DMS79 treated with DMSO at 0.1 percent for 48 hours (cell line): ENCODE measurements at places on chromosomes 3 and 15.

DNA sequence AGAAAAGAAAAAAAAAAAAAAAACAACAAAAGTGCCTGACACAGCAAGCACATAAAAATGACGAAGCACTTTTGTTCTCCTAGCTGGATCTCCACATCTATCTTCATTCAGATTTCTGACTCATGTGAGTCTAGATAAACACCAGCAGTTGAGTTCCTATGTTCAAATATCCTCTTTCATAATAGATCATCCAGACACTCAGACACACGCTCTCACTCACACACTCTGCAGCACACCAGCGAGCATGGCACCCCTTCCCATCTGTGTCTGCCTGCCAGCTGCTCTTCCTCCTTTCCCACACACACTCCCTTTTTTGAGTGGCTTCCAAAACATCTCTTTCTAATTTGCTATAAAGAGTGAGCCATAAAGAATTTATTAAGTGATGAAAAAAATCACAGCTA, 19.8 kb upstream of the CELF6 start:
- no peak for DNase-seq

DNA sequence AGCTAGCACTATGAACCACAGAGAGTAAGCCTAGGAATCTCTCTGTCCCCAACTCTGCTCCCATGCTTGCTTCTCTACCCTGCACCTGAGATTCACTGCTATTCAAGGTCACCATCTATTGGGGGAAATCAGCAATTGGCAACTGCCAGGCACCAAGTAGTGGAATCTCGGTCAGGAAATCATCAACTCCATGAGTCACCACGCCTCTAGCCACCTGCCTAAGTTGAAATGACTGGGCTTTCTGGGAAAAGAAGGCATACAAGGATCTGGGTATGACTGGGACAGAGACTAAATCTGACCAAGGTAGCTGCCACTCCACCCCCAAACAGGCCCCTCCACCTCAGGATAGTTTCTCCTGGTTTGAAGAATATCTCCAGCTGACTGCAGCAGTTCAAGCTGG, 464.1 kb upstream of the CBLB start:
- no peak for DNase-seq

DNA sequence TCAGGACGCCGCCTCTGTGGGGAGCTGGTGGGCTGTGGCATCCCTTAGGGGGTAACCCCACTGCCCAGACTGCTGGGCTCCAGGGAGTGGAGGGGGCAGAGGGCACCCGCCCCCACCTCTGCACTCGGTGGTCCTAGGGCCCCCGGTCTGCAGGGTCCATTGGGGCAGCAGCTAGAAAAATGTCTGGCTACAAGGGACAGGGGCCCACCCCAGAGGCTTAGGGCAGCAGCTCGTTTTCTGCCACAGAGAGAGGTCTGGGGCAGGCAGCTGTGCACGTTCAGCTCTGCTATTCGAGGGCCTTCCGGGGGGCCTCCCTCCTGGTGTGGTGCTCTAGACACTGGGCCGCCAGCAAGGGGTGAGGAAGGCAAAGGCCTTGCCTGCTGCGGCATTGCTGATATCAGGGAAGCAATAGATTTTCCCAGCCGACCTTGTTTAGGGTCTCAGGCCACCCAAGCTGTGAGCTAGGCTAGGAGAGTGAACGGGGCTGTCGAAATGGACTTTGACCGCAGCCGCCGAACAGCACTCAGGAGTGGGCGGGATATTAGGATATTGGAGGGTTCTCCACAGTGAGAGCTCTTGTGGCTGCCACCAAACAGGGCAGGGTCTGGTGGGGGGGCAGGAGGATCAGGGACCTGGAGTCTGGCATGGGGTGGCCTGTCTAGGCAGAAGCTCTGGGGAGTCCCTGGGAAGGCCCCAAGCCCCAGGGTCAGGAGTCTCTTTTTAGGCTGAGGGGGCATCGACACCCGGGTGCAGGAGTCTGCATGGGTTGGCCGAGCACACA, 61.4 kb upstream of the KLF13 start:
- peak; percentile 5 for DNase-seq

- peak; percentile 64 for DNase-seq
Observed at GRCh38 chr3:134357914-134358811, 16.1 kb downstream of the AMOTL2 start.

GRCh38 chr3:122784436-122784835, 9.2 kb downstream of the HSPBAP1 start:
- no peak for DNase-seq

GRCh38 chr3:119500901-119501300, 2.6 kb downstream of the TIMMDC1 start:
- no peak for DNase-seq

DNA sequence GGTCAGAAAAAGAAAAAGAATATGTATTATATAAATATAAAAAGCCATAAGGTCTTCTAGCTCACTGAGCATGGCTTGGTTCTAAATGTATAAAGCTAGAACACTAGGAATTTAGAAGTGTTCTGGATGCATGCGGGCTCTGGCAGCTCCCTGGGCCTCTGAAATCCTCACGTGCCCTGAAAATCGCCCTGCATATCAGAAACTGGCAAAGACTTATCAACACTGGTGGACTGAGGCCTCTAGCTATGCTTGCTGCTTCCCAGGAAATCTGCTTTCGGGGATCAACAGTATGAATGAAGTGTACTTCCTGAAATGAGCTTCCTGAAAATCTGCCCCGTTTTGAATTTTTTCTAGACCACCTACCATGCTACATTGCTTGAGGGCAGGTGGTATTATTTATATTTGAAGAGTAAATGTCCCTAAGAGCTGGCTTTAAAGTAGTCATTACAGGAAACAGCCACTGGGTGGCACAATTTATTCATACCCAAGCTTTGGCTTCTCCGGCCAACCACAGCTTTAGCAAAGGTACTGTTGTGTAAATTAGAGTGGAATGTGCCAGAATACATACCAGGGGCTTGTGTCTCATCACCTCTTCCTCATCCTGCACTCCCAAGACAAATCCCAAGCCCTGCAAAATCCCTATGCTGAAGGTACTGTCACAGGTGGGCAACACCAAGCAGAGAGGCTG, 17.7 kb downstream of the CRTAP start:
- peak; percentile 21 for DNase-seq

DNA sequence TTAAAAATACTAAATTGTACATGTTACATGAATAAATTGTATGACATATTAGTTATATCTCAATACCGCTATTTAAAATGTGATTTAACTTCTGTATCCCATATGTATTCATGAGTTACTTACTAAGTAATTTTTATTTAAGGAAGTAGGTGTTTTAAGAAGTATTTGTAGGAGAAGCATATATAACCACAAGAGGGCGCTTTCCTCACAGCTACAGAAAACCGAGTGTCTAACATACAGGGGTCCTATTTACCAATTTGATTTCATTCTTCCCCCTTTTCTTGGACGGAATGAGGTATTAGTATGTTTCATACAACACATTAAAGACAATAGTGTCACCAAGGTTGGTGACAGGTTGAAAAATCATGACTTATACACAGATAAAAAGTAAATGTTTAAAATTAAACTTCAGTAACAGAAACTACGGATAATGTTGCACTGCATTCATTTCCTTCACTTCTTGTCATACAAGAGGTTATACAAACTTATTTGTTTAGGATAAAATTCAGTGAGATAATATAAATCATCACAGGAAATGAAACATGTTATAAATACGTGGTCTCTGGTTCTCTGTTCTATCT, 253.6 kb downstream of the MAGI1 start:
- DNase-seq = peak; percentile 9

- DNase-seq = no peak
Observed at GRCh38 chr3:57158325-57158724, 6.8 kb downstream of the IL17RD start.

DNA sequence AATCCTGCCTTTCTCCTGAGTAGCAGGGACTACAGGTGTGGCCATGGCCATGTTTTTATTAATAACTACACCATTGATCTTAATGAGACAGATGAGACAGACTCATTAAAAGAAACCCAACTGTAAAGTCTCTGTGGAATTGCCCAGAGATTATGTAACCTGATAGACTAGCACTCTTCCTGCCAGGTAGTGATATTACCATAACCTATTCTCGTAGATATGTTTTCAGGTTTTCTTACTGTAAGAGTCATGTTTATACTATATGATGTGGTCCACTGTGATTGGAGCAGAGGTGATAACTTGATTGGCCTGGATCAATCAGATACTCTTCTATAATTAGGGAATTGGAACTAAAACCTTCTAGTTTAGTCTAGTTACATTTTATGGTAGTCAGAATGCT, 93.7 kb downstream of the NFKBIZ start:
- DNase-seq = no peak

GRCh38 chr15:37981775-37982174, 47.3 kb downstream of the TMCO5A start:
- no peak for DNase-seq

DNA sequence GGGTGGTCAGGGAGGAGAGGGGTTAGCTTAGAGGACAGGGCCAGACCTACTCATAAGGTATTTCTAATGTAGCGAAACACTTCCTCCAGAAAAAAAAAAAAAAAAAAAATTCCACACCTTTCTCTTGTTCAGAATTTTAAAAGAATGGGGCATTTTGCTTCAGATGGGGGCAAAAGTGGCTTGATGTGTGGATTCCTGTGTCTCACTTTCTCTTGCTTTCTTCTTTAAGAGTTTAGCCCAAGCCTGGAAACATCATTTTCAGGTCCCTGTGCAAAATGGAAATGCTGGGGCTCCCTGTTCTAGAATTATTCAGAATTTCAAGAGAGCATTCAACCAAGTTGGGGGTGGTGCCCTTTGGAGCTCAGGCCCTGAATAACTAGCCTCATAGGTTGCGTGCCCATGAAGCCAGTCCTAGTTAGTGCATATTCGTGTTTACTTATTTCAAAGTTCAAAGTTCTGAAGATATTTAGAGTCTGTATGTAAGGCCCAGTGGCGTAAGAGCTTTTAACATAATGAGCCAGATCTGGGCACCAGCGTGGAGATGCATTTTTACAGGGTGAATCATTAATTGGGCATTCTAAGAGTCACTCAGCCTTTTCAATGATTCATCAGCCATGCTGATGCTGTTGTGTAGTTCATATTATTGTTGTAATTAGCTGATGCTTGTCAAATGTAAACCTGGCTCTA, 104.5 kb downstream of the RPLP1 start:
- peak; percentile 77 for DNase-seq
